GF-D8 (cell line): ENCODE measurements at places on chromosomes 6 and 20.

GRCh38 chr6:139846538-139847456 lies 472.3 kb upstream of the CITED2 start:
- peak; percentile 7 for DNase-seq

DNA sequence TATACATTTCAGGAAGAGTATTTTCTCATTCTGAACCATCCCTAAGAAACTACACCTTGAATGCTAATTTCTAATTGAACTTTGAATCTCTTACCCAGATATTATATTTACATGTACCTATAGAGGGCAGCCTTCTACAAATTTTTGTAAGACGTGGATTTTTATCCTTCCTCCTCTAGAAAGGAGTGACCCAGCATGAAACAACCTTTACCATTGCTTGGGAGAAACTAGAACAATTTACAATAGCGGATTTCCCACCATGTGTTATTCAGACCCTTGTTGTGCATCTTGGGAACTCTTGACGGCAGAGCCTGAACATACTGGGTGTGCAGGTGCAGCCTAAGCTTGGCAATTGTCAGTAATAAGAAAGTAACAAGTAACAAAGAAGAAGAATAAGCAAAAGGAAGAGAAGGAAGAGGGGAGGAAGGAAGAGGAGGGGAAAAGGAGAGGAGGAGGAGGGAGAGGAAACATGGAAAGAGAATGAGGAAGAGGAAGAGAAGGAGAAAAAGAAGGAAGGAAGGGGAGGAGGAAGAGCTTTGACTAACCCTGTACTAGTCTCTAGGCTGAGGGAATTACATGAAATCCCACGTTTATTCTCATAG lies 10.8 kb upstream of the TAAR1 start:
- no peak for DNase-seq

GRCh38 chr6:4564801-4565271 lies 211.4 kb upstream of the CDYL start:
- DNase-seq: no peak

- DNase-seq: no peak
Observed at GRCh38 chr20:63099456-63100173, 92.9 kb upstream of the BHLHE23 start.

- DNase-seq: no peak
Observed at GRCh38 chr6:40499215-40499614, 87.9 kb downstream of the LRFN2 start.

GRCh38 chr20:53371216-53371615 lies 222.4 kb downstream of the ZNF217 start:
- DNase-seq: no peak
